ENCODE measurements at places on chromosomes 13 and 19.

DNA sequence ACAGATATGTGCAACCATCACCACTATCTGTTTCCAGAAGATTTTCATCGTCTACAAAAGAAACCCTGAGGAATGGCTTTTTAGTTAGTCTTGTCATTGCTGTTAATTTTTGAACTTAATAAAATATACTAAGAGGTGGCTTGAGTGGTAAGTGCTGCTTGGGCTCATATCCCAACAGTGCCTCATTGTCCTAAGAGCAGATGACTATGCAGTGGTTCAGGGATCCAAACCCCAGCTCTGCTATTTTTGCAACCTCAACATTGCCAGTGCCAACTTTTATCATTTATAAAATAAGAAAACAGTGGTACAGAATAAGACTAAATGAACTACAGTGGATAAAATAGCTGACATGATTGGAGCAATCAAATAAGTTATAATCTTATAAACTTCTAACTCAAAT, 123.2 kb upstream of the SLC7A1 start:
- DNase-seq: no peak

GRCh38 chr13:113736258-113736731, 22.7 kb upstream of the TMEM255B start:
- no peak for DNase-seq

DNA sequence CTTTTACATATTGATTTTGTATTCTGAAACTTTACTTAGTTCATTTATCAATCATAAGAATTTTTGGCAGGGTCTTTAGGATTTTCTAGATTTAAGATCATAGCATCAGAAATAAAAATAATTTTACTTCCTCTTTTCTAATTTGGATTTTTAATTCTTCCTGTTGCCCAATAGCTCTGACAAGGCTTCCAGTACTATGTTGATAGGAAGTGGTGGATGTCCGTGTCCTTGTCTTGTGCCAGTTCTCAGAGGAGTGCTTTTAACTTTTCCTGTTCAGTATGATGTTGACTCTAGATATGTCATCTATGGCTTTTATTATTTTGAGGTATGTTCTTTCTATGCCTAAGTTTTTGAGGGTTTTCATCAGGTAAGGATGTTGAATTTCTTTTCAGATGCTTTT, 7.7 kb upstream of the KIR2DL4 start:
- no peak for DNase-seq

GRCh38 chr19:8641908-8642547, 11.6 kb downstream of the NFILZ start:
- DNase-seq: no peak

DNA sequence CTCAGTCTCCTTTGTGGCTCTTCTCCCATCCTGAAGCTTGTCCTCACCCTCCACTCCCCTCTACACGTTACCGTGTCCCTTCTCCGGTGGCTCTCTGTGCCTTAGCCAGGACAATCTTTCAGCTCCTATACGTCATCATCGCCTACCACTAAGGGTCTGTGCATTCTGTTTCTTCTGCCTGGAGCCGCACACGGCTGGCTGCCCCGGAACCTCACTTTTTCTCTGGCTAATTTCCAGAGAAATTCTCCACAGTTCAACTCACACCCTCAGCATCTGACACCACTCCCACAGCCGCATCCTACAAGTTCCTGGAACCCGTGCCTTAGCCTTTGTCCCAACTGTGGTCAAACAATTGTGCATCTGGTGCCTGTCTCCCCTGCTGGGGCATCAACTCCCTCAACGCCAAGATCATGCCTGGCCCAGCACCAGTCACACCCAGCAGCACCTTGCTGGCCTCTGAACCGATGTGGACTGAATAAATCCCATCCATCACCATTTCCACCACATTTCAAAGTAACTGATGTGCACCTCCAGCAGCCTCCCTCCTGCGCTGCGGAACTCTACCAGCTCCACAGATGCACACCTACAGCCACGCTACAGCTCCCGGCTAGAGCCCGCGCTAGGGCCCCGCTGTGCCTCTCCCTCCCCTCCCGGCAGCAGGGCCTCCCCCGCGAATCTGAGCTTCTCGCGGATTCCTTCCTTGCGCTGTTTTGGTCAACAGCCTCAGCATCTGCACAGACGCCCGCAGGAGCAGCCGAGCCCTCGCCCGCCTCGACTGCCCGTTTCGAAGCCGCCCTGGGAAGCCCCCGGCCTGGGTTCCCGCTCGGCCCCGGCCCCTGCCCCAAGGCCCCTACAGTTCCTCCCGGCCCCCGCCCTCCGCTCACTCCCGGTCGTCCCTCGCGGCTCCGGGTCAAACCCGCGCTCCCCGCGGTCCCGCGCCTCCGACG, 689 bp downstream of the DCUN1D2 start:
- no peak for DNase-seq

- DNase-seq: no peak
These were observed 758.7 kb downstream of the SLITRK5 start for GRCh38 chr13:88429862-88430261.

DNA sequence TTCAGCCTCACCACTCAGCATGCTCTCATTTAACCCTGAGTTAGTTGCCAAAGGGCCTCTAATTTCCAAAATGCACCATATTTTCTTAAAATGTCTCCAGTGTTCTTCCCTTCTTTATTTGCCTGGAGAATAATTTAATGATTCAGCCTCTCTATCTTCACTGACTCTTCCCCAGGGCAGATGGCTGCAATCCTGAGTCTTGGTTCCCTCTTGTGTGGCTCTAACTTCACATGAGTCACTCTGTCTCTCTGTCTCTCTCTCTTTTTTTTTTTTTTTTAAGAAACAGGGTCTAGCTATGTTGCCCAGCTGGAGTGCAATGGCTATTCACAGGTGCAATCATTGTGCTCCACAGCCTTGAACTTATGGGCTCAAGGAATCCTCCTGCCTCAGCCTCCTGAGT, 251.4 kb downstream of the VWA8 start:
- no peak for DNase-seq

- DNase-seq: no peak
These were observed 57.9 kb downstream of the CHST8 start for GRCh38 chr19:33679696-33680095.

GRCh38 chr19:42290523-42291434, 11.2 kb upstream of the PRR19 start:
- no peak for DNase-seq

Data from skin of body (tissue), 3 donors.